ENCODE measurements at places on chromosomes 5 and 9.

- DNase-seq = no peak
Observed at GRCh38 chr5:79898611-79899010, 92.5 kb downstream of the MTX3 start.

GRCh38 chr5:38634568-38635369 lies 78.3 kb upstream of the LIFR start:
- DNase-seq = no peak

DNA sequence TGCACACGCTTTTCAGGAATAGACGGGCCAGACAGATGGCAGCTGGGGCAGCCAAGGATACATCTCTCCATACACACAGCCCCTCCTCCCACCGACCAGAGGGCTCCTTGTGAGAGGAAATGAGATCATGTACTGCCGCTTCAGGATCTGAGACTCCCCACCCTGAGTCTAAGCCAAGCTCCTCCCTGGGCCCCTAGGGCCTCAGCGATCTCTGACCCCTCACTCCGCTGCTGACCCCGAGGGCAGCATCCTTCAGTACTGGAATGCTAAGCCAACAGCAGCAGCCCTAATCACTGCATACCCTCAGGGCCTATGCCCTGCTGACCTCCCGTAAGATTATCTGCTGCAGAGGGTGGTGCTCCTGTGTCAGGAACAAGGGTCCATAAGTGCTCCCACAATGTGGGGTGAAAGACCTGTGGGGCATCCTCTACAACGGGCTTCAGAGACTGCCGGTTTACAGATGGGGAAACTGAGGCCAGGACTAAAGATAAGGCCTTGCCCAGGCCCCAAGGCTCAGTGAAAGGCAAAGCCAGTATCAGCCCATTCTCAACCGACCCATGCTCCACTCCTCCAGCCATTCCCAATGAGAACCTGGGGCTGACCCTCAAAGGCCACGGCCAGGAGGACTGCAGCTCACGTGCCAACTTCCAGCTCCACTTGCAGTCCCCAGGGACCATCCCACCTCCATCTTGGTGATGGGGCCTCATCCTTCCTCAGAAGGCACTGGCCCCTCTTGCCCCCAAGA lies 37.5 kb downstream of the BICD2 start:
- DNase-seq = no peak

DNA sequence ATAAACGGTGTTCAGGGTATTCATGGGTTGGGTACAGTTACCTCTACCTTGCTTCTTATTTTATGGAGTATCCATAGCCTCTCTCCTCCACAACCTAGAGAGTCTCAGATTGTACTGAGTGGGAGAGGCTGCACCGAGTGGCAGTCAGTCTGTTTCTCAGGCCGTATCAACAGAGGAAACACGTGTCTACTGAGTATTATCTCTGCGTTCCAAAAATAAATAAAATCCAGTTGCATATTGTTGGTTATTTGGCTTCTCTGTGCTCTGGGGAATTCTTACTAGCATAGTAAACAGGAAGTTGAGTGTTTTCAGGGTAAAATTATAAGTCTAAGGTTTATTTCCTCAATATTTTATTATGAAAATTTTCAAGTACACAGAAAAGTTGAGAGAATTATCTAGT lies 231.0 kb downstream of the ARHGEF28 start:
- no peak for DNase-seq

DNA sequence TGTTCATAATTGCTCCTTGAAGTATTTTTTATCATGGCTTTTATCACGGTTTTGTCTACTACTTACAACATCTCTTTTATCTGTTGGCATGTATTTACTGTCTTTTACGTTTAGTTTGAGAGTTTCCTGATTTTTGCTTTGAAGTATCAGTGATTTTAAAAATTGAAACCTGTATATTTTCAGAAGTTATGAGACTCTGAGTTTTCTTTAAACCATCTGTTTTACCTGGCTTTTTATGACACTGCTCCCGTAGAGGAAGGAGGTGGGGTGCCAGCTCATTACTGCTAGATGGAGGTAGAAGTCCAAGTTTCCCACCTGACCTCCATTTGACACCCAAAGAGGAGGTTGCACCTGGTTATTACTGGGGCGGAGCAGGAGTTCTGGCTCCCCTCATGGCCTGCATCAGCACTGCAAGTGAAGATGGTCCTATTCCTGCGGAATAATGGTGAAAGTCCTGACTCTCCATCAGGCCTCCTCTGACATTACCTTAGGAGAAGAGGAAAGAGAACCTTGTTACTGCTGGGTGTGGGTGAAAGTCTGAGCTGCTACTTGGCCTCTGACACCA lies 10.0 kb upstream of the ZNF131 start:
- DNase-seq = no peak

GRCh38 chr5:162227075-162227474 lies 159.5 kb downstream of the GABRG2 start:
- no peak for DNase-seq

GRCh38 chr5:58786711-58787303 lies 203.9 kb downstream of the RAB3C start:
- DNase-seq = no peak

DNA sequence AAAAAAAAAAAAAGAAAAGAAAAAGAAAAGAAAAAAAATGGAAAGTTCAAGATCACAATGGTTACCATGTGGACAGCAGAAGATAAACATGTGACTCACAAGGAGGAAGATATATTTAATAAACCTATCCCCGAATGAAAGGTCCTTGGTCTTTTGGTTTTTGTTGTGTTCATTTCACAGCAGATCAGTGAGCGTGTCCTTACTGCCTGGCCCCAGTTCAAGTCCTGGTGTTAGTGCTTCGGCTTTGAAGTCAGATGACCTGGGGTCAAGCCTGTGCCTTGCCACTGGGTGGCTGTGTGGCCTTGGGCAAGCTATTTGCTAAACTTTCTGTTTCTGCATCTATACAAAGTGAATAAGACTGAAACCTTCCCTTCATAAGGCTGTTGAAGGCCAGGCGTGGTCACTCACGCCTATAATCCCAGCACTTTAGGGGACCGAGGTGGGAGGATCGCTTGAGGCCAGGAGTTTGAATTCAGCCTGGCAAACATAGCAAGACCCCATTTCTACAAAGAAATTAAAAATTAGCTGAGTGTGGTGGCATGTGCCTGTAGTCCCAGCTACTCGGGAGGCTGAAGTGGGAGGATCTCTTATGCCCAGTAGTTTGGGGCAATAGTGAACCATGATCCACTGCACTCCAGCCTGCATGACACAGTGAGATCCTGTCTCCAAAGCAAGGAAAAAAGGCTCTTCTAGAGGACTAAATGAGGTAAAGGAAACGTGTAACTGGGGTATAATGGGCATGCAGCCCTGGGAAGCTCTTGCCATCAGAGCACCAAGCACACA lies 94.5 kb upstream of the SPATA31D4 start:
- DNase-seq = no peak

DNA sequence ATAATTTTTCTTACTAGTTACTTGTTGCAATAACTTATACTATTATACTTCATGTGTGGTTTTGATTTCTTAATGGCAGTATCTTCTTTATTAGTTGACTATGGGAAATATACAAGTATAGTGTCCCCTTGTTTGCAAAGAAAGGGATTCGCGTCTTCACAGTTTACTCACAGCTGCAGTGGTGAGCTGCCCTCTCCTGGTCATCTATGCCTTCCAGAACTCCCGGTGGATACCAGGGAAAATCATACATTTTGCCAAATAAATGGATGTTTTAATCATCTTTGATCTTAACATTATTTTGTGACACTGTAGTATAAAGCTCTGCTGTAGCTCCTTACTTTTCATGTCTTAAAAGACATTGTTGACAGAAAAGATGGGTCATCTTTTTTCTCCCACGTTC lies 142.0 kb downstream of the ZCCHC7 start:
- DNase-seq = no peak

GRCh38 chr9:10055886-10056395 lies 556.9 kb downstream of the PTPRD start:
- DNase-seq = no peak

- no peak for DNase-seq
Observed at GRCh38 chr9:29285818-29286217, 1712.5 kb upstream of the C9orf72 start.

DNA sequence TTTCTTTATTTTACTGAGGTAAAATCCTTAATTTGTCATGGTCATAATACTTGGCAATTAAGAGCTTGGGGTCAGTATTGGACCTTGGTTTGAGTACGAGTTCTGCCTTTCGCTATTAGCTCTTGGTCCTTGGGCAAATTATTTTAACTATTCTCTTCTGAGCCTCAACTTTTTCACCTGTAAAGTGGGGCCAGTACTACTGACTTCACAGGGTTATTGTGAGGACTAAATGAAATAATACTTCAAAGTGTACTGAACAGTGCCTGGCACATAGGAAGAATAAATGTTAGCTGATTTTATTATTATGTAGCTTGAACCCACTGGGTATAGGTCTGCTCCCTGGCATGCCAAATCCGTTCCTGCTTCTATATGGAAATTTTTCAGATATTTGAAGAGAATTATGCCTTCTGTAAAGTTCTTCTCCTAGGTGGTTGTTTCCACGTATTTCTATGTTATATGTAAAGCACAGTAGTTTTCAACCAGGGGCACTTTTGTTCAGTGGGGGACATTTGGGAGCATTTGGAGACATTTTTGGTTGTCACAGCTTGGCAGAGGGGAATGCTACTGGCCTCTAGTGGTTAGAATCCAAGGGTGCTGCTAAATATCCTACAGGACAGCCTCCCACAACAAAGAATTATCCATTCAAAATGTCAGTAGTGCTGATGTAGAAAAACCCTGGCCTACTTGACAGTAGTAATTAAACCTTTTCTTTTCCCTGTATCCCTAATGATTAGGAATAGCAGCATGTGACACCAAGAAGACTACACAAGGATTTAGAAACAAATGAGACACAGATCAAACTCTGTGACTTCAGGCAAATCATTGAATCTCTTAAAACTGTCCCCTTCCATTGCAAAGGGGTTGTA lies 4.5 kb downstream of the RCL1 start:
- no peak for DNase-seq

GRCh38 chr5:60259730-60260129 lies 366.2 kb upstream of the PDE4D start:
- DNase-seq = no peak

DNA sequence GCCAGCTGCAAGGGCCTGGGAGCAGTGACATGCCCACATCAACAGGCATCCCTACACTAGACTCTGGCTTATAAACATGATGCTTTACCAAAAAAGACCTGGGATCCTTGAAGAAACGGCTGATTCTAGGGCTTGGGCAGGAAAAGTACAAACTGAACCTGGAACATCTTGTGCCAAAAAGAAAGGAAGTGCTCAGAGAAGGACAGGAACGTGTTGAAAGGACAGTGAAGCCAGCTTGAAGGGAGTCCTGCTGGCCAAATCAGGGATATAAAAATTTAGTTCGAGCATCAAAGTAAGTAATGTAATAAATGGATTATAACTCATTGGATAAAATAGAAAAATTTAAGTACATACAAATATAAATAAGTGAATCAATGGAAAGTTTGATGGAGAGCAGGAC lies 58.1 kb downstream of the ALDH7A1 start:
- DNase-seq = no peak

DNA sequence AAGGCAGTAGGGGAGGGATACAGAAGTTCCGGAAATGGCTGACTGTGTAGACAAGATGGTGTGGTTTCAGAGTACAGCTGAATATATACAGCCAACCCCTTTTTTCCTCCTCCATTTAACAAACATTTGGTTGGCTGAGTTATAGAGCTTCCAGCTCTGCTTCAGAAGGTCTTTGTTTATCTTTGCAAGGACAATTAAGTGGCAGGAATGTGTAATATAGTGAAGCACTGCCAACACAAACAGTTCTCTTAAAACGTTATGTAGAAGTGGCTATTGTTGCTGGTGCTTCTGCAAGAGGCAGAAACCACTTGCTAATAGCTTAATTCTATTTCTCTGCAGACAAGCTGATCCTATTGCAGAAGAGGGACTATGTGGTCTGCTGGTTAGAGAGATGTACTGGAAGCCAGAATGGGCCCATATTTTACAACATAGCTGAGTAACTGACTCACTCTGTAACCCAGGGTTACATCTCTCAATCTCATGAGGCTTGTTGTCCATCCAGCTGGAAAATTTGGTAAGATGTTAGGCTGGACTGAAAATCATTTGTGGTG lies 62.7 kb upstream of the OSMR start:
- DNase-seq = no peak

DNA sequence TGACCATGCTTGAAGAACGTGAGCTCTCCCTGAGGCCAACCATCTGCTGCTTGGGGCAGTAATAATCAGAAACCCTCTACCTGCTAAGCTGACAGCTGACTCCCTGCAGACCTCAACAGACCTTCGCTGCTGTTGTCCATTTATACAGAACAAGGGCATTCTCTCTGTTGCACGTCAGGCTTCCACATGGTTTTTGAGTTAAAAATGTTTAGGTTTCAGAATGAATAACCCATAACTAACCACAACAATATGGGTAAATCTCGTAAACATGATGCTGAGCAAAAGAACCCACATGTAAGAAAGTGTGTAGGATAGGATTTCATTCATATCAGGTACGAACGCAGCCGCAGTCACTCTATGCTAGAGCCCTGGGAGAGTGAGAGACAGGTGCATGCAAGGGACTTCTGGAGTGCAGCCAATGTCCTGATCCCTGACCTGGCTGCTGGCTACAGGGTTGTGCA lies 348.5 kb downstream of the MED10 start:
- no peak for DNase-seq

DNA sequence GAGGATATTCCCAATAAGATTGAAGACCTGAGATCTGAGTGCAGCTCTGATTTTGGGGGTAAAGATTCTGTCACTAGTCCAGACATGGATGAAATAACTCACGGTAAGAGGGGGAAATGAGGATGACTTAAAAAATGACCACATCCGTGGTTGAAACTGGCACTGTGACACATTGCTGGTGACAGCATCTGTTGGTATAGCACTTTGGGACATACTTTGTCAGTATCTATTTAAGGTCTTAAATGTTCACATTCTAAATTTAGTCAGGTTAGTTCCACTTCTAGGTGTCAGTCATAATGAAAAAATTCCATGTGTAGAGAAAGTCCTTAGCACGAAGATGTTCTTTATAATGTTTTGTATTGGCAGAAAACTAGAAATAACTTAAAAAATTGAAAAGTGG lies 70.9 kb downstream of the GAPVD1 start:
- DNase-seq = no peak

DNA sequence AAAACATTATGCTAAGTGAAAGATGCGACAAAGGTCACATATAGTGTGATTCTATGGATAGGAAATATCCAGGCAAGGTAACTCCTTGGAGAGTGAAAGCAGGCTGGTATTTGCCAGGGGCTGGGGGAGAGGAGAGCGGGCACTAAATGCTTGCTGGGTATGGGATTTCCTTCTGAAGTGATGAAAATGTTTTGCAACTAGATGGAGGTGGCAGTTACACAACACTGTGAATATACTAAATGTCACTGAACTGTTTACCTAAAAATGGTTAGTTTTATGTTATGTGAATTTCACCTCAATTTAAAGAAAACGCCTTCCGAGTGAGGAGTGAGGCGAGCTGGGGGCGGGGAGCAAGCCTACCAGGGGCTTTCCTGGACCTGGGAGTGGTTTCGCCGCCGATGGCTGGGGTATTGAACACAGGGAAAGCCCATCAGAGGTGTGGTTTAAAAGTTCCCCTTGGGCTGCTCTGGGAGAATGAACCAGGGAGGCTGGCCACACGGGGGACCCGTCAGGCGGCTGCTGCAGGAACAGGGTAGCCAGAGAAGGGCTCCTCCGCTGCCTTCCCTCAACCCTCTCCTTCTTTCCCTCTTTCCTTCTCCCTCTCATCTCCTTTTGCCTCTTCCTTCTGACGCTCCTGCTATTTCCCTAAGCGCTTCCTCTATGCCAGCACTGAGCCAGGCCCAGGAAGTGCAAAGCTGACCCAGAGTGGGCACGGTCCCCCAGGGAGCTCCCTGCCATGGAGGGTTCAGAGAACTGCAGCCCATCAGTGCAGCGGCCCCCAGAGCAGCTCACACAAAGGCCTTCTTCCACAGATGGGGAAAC lies 4.9 kb downstream of the AKNA start:
- DNase-seq = peak; percentile 69

- no peak for DNase-seq
Observed at GRCh38 chr9:33447799-33448553, 583 bp upstream of the AQP3 start.

Measured in effector memory CD4-positive, alpha-beta T cell (primary cell).